Foreskin keratinocyte (primary cell): ENCODE measurements at places on chromosomes 16 and 17. TPM values are rescaled to one million over a fixed set of nuclear protein-coding genes. Genes with fewer than 3 reads are reported as not detected.

The KRT31 gene
- 5.3 and 27.0 TPM in 2 replicates for total RNA-seq

The CCL5 gene
- total RNA-seq: not detected in 2 replicates

The ABCA5 gene
- total RNA-seq: 7.4 and 8.1 TPM in 2 replicates

The ODAD4 gene
- 0.85 and 0.88 TPM in 2 replicates for total RNA-seq

The ATP2C2 gene
- total RNA-seq: 0.17 and 0.25 TPM in 2 replicates

The MAF gene
- total RNA-seq: 0.81 and 2.9 TPM in 2 replicates

The HEATR9 gene
- not detected in 2 replicates for total RNA-seq

The MEOX1 gene
- 0.17 and 0.18 TPM in 2 replicates for total RNA-seq

The ATP1B2 gene
- total RNA-seq: not detected in 2 replicates

The SEPTIN12 gene
- total RNA-seq: not detected in 2 replicates

The UTS2R gene
- not detected in 2 replicates for total RNA-seq

The LDHD gene
- 0.48 and 0.49 TPM in 2 replicates for total RNA-seq

The CSF3 gene
- total RNA-seq: 4.3 and 5.1 TPM in 2 replicates

The ZNF48 gene
- total RNA-seq: 8.7 and 10.5 TPM in 2 replicates

The CDRT15L2 gene
- not detected in 2 replicates for total RNA-seq

The FLCN gene
- total RNA-seq: 16.6 and 17.3 TPM in 2 replicates

The SOST gene
- not detected in 2 replicates for total RNA-seq

The RPL19 gene
- total RNA-seq: 2,499 and 2,540 TPM in 2 replicates

- DNase-seq: no peak
Measured at GRCh38 chr17:16917671-16918394, 54.1 kb downstream of the TNFRSF13B start.

DNA sequence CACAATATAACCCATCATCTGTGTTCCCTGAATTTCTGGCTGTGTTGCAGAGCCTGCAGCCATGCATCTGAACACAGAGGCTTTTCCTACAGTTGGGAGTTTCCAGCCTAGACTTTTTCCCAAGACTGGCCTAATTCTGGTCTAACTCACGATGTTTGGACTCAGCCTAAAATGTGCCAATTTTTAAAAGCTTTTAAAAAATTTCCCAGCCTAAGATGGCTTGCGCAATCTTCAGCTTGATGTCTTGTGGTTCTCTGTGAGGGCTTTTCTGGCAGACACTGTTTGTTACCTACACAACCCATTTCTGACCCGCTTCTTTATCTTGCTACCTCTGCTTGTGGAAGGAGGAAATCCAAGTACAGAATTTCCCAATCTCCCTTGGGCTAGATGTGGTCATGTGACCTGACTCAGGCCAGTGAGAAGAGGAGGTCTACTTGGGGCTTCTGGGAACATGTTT is 72.7 kb upstream of the GAS7 start:
- DNase-seq: no peak

DNA sequence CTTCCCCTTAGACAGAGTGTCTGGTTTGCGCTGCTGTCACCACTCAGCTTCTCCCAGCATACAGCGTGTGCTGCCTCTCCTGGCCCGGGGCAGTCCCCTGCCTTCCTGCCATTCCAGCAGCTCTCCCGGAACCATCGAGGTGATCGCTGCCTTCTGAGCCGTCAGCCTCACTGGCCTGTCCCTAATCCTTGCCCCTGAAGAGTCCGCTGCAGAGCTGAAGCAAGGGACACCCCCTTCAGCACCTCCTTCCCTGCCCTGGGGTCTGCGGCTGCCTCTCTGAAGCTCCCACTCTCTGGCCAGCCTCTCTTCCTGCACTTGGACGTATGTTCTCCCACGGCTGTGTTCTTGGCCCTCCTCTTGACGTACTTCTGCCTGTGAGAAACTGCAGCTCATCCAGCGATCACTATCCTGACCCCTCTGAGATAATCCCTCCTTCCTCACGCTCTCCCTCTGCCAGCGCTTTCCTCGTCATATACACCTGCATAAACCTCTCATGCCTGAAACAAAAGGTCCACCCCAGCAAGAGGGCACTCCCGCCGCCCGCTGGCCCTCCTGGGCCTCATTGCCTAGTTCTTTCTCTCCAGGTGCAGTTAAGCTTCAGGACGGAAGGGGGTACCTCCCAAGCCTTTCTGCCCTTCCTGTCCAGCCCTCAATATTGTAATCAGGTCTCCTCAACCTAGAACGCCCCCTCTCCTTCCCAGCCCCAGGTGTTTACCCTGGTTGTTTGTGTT is 220.6 kb upstream of the CHMP6 start:
- no peak for DNase-seq

GRCh38 chr17:73974536-73974935 is 228.9 kb upstream of the RPL38 start:
- DNase-seq: no peak

DNA sequence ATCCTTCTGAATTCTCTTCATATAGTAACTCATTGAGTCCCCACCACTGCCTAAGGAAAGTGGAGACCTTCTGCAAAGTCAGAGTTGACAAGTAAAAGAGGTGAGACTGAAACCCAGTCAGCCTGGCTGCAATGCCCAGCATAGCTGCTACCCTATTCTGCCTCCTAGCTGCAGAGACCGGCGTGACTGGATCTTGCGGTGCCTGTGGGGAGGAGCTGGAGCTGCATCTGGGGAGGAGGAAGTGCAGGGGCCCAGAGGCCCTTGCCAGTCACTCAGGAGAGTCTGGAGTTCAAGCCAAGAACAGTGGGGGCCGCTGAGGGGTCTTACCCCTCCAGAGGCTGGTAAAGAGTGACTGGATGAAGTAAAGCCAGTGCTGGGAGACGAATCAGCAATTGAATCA is 35.0 kb upstream of the ZNF423 start:
- no peak for DNase-seq

GRCh38 chr16:10737068-10737625 is 6.5 kb upstream of the NUBP1 start:
- DNase-seq: no peak

DNA sequence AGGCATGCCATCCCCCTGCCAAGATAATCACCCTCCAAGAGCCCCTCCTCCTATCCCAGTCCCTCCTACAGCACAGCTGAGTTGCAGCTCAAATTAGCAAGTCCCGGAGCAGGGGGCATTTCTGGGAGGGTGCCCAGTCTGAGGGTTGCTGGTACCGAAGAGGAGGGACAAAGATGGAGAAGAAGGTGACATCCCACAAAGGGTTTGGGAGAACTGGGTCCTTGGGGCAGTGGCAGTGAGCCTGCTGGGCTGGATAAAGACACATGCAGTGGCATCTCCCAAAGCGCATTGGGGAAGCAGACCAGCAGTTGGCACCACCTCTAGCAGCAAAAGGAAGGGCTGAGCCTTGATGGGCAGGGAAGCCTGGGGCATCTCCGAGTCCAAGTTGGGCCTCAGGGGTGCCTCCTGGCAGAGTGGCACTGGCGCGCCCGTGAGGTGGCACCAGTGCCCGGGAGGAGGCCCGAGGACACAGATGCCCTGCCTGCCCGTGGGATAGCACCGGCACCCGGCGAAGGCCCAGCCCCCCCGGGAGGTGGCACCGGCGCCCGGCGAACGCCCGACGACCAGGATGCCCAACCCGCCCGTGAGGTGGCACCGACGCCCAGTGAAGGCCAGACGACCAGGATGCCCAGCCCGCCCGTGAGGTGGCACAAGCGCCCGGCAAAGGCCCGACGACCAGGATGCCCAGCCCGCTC is 622 bp downstream of the TOM1L2 start:
- DNase-seq: no peak

DNA sequence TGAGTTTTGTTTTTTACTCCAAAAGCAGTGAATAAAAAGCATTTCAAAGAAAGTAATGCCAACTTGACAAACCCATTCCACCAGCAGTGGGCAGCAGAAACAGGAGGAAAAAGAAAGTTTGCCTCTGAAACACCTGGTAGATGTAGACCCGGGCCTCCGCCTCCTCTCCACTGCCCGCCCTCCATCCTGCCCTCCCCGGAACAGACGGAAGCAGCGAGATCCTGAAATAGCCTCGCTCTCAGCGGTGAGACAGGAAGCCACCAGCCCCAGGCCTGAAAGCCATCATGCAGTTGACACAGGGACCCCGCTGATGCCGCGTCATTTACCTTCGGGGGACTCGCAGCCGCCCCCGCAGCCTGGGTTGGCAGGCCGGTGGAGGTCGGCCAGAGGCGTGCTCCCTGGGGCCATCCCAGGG is 67.8 kb downstream of the C16orf78 start:
- no peak for DNase-seq

DNA sequence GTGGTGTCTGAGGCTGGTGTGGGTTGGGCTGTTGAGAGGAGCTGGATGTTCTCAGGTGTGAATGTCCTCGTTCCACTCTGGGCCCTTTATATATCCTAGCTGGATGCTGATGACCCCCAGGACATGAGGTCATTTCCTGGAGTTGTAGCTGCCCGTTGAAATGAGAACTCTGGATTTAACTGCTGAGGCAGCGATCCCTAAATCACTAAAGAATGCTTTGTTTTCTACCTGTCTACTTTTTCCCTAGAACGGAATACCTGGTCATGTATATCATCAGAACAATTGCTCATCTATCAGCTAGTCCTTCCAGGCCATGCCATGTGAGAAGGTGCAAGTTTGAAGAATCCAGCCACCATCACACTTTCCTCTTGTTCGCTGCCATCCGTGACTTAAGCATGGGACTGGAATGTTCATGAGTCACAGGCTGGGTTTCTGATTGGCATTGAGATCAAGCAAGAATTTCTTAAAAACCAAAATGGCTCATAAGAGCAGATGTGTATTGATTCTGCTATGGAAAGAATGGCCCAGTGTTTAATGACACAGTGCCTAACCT is at the start of gene KRTAP2-3:
Gene KRTAP2-3, minus strand, starts transcription at position 63 of the 553 bp plus-strand sequence. CDS start 64 bp downstream, outside the sequence.
- peak; percentile 100 for DNase-seq

- no peak for DNase-seq
Measured at GRCh38 chr16:70740914-70741782, 55.3 kb upstream of the MTSS2 start.

GRCh38 chr17:9057310-9057709 is 36.0 kb downstream of the NTN1 start:
- no peak for DNase-seq

- no peak for DNase-seq
Measured at GRCh38 chr16:23941025-23941424, 105.2 kb downstream of the PRKCB start.

DNA sequence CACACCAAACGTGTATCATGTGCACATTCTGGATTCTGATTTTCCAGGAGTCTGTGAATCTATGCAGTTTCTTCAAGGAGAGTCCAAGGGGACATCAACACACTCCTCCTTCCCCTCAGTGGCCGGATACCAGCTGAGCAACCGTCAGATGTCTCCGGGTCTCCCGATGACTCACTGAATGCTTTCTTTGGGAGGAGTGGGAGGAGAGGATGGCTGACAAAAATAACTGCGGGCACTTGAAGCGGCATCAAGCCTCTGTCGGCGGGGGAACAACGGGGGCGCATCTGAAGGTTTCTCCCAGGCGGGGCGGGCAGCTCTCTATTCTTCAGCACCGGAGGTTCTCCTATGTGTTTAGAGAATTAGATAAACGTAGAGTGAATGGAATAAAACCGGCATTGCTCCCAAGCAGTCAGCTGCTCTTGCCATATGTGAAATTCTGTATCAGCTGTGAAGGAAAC is 24.6 kb upstream of the LRRC75A start:
- no peak for DNase-seq

GRCh38 chr17:20954794-20955193 is 88.0 kb downstream of the USP22 start:
- DNase-seq: no peak

GRCh38 chr16:84537491-84538151 is 33.2 kb upstream of the MEAK7 start:
- no peak for DNase-seq

GRCh38 chr17:55421179-55421934 is at the start of gene MMD:
Gene MMD, minus strand, starts transcription at chr17:55421835. Its CDS starts 140 bp downstream, at chr17:55421695.
- DNase-seq: peak; percentile 52

DNA sequence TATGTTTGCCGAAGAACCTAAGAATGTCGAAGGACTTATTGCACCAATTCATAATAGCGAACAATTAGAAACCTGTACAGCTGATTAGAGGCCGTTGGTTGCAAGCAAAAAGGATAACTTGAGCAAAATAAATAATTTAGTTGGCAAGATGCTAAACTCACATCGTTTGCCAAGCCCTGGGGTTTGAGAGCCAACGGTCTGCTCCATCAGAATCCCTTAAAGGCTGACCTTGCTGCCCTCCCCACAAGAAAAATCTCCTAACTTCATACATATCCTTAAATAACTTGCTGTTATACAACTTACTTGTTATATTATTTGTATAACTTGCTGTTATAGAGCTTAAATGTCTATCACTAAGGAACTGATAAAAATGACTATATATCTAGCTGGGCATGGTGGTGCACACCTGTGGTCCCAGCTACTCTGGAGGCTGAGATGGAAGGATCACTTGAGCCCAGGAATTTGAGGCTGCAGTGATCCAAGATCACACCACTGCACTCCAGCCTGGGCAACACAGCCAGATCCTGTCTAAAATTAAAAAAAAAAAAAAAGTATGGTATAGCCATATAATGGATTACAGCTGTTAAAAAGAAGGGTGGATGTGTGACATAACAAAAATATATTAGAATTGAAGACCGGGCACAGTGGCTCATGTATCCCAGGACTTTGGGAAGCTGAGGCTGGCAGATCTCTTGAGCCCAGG is 1.9 kb upstream of the TRIM37 start:
- no peak for DNase-seq

GRCh38 chr17:62092784-62093183 is 27.7 kb upstream of the MED13 start:
- DNase-seq: no peak

DNA sequence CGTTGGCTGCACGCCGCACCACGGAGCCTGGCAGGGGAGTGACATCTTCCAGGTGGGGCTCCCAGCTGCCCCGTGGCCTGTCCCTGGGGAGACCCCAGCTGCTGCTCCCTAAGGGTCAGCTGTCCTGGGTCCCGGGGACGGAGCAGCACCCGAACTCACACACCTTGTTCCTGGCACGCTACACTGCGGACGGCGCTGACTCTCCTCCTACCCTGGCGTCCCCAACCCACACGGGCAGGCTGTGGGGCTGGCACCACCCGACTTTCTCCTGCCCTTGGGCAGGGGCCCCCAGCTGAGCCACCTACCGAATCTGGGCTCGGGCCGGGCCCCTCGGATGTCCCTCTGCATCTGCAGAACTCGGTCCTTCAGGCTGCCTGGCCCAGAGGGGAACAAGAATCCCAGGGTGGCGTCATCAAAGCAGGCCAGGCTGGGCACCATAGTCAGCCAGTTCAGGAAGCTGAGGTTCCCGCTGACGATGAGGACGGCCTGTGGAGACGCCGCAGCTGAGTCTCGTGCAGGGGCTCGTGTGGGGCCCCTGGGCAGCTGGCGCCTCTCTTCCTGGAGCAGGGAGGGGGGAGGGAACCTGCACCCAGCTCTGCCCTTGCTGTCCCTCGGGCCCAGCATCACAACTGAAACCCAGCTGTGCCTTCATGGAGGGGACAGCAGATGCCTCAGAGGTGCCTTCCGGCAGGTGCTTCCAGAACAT is 70.5 kb upstream of the GNG13 start:
- DNase-seq: no peak

DNA sequence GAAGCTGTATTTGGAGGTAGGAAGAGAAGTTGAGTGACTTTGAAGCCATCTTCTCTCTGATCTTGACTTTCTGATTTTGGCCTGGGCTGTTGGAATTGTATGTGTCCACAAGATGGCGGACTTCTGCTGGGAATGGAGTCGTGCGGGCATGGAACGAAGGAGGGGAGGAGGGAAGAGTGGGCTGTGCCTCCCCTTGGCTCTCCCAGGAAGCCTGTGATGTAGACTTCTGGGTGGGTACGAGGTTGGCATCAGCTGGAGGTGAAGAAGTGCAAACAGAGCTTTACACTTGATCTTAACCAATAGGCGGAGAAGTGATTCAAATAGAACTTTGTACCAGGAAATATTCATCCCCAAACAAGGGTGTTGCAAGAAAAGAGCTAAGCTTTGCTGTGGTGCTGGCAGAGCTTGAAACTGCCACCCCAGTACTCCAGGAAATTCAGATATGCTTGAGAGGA is 7.4 kb upstream of the TMEM220 start:
- peak; percentile 16 for DNase-seq

- DNase-seq: no peak
Measured at GRCh38 chr17:32870969-32871368, 6.0 kb downstream of the MYO1D start.

- no peak for DNase-seq
Measured at GRCh38 chr17:78108726-78109488, 19.6 kb downstream of the TMC6 start.
